Activated CD4-positive, CD25-positive, alpha-beta regulatory T cell (primary cell): ENCODE measurements at places on chromosomes 16 and 17.

DNA sequence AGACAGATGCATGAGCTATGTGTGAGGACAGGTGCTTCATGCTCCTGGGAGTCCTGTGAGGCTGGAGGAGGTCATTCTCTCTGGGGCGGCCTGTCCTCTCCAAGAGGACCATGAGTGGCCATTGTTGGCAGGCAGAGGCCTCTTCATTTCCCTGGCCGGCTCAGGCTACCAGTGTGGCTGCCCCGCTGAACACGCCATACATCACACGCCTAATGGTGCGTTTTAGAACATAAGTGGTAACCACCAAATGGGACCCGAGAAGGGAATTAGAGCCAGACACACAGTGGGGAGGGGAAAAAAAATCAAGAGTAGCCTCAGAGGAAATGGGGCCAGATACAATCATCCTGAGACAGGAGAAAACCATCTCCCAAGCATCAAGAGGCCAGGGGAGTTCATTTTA lies 140.0 kb downstream of the SPACA3 start:
- DNase-seq = no peak

DNA sequence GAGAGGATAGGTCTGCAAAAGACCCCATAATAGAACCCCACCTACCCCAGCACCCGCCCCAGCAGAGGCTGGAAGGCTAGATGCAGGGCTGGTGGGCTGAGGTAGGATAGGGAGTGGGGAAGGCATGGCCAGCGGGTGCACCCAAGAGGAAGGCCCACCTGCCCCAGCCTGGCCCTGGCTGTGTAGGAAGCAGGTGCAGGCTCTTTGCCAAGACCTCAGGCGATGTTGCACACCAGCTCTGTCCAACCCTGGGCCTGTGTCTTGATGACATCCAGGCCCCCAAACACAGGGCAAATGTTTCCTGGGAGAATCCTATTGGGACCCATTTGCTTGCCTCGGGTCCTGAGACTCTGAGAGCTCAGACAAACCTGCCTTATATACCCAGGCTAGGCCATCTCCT lies 12.2 kb downstream of the UNC119 start:
- DNase-seq = no peak

GRCh38 chr16:88347656-88348376 lies 34.9 kb upstream of the ZNF469 start:
- no peak for DNase-seq

DNA sequence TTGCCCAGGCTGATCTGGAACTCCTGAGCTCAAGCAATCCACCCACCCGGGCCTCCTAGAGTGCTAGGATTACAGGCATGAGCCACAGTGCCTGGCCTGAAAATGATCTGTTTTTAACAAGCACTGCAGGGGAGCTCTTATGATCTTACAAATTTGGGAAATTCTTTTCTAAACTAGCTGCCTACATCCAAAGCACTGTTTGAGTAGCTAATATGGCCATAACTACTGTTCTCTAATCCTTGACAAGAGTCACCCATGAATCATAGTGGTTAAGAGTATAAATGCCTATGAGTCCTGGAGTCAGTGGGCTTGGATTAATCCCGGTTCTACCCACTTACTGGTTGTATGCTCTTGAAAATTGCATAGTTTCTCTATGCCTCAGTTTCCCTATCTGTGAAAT lies 1.4 kb upstream of the CPPED1 start:
- DNase-seq = no peak

DNA sequence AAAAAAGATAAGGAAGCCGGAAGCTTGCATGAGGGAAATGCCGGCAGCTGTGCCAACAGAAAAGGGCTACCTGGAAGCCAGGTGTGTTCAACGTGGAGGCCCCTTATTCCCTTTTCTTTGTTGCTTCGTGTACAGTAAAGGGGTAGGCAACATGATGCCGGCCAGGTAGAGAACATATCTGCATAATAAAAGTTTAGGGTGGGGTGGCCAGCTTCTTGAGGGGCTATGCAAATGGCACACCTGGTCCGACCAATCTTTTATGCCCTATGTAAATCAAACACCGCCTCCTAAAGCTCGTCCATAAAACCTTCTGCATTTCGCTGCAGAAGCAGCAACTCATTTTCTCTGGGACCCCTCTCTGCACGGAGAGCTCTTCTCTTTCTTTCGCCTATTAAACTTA lies 911.6 kb downstream of the KCNJ2 start:
- DNase-seq = no peak

DNA sequence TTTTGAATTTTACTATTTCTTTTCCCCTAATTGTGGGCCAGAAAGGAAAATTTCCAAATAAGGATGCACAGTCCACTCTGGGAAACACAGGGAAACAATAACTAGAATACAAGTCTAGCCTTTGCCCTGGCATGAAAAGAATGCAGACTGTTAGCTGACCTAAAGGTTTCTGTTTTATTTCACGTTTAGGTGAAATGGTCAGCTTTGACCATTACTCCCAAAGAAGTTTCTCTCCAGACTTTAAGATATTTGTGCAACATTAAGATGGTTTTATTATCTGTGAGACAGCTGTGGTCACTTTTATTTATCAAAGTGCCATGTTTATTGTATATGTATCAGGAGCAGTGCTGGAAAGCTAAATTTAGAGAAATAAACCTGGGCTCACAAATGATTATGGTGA lies 163.9 kb downstream of the SPECC1 start:
- DNase-seq = no peak

GRCh38 chr17:82241183-82241925 lies 12.5 kb downstream of the SLC16A3 start:
- no peak for DNase-seq

- DNase-seq = no peak
Observed at GRCh38 chr16:23045025-23045424, 104.2 kb downstream of the USP31 start.

DNA sequence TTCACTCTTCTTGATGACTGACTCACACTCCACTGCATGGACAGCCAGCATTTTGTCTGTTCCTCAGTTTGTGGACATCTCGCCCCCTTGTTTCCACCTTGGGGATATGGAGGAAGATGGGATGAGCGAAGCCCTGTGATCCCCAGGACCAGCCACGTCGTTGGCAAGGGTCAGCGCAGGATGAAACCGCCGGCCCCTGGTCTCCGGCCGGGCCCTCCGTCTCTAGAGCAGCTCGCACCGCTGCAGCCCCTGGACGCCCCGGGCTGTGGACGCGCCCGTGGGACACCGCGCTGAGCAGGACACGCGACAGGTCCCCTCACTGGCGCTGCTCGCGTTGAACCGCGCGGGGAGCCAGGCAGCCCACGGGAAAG lies 604 bp upstream of the ZC3H18 start:
- DNase-seq = no peak

DNA sequence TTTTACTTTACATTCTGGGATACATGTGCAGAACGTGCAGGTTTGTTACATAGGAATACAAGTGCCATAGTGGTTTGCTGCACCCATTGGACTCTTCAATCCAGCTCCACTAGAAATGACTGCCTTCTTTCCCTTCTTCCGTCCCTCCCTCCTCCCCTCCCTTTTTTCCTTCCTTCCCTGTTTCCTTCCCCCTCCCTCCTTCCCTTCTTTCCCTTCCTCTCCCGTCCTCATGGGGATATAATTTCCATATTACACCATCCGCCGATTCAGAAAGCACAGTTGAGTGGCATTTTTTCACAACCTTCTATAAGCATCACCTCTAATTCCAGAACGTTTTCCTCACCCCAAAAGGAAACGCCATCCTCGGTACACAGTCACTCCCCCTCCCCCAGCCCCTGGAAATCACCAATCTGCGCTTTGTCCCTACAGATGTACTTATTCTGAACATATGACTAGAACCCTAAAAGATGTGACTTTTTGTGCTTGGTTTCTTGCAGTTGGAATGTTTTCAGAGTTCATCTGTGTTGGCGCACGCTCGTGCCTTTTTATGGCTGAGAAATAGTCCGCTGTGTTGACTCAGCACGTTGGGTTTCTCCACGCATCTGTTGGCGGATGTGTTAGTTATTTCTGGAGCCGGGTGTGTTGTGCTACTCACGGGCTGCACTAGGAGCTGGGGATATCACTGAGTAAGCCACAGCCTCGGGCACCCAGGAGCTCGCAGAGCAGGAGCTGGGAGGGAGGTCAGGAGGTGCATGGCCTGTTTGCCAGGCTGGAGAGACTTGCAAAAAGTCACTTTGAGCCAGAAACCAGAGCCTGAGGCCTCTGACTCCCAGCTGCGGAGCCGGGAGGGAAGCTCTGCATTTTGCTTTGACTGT lies 336.4 kb downstream of the SEC14L1 start:
- DNase-seq = no peak

- DNase-seq = no peak
Observed at GRCh38 chr17:6536053-6536452, 20.3 kb downstream of the PITPNM3 start.

GRCh38 chr17:5446786-5447185 lies 7.8 kb upstream of the C1QBP start:
- DNase-seq = no peak

DNA sequence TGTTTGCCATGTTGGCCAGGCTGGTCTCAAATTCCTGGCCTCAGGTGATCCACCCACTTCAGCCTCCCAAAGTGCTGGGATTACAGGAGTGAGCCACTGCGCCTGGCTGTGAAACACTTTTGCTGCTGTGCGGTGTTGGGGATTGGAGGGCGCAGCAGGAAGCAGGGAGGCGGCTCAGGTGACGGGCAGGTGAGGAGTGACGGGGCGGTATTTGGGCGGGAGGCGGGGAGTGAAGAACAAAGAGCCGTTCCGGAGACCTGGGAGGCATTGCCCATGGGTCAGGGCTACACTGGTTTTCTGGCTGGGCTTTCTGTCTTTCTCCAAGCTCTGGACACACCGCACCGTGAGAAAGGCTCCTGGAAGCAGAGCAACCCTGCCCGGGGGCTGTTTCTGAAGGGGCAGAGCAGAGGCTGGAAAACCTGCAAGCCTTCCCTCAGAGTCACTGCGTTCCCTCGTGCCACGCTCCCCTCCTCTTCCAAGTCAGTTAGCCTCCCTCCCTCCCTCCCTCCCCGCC lies 22.1 kb downstream of the CRISPLD2 start:
- no peak for DNase-seq

DNA sequence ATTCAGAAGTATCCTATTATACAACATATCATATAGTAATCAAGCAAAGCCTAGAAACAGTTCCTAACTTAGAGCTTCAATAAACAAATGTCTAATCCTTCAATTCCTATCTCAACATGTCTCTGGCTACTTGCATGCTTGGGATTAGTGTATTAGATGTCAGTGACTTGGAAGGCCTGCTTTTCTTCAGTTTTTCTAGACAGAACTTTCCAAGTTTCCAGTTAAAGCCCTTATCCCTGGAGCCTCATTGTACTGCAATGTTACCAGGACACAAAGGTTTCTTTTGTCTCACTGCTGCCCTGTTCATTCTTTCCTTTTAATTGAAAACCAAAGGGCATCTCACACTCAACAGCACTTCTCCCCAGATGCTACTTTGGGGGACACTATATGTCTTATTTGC lies 16.5 kb downstream of the PSME3IP1 start:
- DNase-seq = no peak

DNA sequence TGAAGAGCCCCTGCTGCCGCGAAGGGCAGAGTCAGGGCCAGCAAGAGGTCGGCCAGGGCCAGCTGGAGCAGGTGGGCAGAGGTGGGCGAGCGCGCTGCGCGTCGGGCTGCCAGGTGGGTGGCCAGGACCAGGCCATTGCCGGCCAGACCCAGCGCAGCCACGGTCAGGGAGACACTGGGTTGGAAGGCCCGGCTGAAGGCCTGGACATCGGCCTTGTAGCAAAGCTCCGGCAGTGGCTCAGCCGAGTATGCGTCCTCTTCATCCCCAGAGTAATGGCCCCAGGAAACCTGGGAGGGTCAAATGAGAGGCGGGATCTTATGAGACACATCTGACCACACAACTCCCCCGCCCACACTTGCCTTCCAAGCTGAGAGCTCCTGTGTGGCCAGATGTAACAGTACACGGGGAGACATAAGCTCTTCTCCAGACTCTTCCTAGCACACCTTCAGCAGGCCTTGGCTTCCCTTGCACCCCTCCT lies 1.3 kb downstream of the CCR10 start:
- DNase-seq = no peak

DNA sequence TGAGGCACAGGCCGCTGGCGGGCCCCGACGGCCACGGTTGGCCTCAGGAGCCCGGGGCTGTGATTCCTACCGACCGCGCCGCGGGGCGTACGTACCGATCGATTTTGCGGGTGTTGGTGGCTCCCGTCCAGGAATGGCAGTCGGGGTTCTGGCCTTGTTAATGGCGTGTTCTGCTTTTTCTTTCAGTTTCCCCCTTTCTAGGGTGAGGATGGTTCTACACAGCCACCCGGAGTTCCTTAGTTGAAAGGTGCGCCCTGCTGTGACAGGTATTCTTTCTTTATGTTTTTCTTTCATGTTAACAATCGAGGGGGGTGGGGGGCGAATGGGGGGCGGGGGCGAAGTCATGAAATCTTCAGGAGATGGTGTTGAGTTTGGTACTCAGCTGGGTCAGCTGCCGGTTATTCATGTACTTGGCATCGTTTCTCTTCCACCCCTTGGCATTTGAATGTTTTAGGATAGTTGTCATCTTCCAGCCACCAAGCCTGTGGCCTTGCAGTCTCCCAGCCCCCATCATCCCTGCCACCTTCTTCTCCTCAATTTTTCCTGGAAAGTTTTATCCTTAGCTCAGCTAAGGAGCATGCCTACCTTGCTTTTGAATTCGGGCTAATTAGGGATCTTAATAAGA lies 802 bp downstream of the CYLD start:
- no peak for DNase-seq

DNA sequence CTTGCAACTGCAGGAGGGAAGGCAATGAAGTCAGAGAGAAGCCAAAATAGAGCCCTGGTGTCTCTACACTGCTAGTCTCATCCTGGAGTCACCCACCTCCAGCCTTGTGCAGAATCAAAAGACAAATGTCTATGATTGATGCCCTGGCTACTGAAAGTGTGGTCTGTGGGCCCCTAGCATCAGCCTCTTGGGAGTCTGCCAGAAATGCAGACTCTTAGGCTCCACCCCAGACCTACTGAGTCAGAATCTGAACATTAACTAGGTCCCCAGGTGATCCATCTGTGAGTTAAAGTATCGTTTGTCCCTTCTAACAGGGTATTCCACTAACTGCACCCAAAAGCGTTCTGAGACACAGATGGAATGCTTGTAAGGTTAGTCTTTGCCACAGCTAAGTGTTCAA lies 21.2 kb downstream of the EARS2 start:
- DNase-seq = no peak
